ENCODE measurements at places on chromosomes 7 and 10.

GRCh38 chr10:74799721-74800221, 26.6 kb upstream of the KAT6B start:
- DNase-seq = no peak

GRCh38 chr10:49226594-49226993, 38.4 kb upstream of the TMEM273 start:
- no peak for DNase-seq

DNA sequence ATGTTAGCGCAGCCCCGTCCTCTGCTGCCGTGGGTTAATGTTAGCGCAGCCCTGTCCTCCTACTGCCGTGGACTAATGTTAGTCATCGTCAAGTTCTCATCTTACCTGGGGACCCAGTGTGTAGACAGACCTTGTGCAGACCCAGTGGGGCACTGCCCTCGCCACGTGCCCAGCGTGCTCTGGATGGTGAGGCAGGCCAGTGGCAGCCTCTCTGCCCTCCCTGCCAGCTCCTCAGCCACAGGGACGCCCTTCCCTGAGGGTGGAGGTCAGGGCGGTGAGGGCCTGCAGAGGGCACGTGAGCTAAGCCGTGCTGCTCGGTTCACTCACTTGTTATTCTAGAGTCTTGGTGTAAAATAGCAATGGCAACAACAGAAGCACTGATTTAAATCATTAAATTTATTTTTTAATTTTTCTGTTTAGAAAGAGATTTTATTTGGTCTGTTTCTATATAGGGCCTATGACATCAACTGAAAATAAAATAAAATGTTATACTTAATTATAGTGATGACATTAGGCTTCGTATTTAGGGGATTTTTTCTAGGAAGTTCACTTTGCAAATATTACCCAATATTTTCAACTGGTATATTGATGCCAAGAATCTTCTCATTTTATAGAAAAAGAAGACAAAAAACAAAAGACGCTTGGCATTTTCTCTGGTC, 48.4 kb downstream of the NKX6-2 start:
- DNase-seq = no peak

GRCh38 chr10:21511946-21512572, 13.4 kb downstream of the SKIDA1 start:
- DNase-seq = no peak

DNA sequence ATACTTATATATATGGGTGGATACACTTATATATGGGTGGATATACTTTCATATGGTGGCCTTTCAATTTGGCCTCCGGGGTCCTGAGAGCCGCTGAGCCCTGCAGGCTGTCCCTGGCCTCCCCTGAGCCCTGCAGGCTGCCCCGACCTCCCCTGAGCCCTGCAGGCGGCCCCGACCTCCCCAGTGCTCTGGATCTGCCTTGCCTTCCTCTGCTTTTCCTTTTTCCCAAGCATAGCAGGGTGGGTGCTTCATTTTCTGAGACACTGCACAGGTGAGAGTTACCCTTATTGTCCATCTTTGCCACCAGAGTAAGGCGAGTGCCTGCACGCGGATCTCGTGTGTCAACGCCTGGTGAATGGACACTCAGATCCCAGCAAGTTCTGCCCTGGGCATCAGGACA, 106.6 kb downstream of the VIPR2 start:
- peak; percentile 12 for DNase-seq

Data from left forelimb (tissue), 1 donor.